ENCODE measurements at places on chromosomes 7 and 10.

- DNase-seq = no peak
Observed at GRCh38 chr10:38032886-38033285, 22.4 kb downstream of the ZNF33A start.

DNA sequence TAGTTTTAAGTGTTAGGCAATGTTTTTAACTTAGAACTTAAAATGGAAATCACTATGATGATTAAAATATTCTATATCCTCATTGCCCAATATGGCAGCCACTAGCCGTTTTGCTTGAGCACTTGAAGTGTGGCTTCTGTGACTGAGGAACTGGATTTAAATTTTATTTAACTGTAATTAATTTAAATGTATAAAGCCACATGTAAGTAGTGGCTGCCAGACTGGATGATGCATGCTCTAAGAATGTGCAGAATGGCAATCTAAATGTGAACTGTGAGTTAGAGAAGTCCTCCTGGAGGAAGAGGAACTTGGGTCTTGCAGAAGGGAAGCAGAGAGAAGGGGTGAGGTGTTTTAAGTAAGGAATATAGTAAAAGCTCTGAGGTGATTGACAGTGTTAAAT, 451.4 kb downstream of the SUGCT start:
- DNase-seq = no peak

- no peak for DNase-seq
Observed at GRCh38 chr7:152881893-152882292, 122.3 kb downstream of the ACTR3B start.

DNA sequence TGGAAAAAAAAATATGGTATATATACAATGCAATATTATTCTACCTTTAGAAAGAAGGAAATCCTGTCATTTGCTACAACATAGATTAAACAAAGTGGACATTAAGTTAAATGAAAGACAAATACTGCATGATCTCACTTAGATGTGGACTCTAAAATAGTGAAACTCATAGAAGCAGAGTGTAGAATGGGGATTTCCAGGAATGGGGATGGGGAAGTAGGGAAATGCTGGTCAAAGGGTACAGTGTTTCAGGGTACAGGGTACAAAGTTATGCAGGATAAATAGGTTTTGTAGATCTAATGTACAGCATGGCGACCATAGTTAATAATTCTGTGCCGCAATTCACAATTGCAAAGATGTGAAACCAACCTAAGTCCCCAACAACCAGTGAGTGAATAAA, 385.5 kb downstream of the SFMBT2 start:
- DNase-seq = no peak

DNA sequence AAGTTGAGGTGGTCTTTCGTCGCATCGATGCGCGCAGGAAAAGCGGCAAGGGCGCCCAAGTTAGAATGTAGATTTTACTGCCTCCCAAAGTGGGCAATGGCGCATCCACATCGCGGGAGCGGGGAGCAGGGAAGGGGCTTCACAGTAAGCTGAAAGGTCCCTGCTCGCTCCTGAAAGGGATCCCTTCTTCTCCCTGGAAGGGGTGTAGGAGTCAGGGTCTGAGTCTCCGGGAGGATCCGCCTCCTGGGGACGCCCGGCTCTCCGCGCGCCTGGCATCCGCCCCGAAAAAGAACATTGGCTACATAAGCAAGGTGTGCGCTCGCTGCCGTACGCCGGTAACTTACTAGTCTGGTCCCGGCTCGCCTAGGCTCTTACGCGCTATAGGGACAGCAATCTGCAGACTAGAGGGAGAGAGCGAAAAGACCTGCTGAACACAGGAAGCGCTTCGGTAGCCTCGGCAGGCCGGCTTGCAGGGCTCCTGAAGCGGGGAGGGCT, 804 bp downstream of the UNC5B start:
- peak; percentile 60 for DNase-seq

GRCh38 chr10:96279191-96279641, 7.8 kb upstream of the BLNK start:
- DNase-seq = no peak

- no peak for DNase-seq
Observed at GRCh38 chr10:86079088-86079487, 287.5 kb downstream of the GRID1 start.

DNA sequence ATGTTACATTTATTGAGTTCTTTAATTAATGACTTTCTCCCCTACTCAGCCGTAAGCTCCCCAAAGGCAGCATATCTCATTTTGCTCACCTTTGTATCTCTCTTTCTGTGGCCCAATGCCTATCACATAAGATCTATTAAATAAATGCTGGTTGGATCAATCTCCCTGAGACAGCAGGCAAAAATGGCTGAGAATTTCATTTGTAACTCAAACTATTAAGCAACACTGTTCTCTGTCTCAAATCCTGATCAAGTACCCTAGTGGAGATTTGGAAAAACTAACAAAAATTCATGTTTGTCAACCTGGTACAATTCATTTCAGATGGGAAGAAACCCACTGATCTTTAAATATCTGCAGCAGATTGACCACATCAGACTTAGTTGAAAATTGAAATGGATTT, 127.4 kb downstream of the ZFAND4 start:
- no peak for DNase-seq

DNA sequence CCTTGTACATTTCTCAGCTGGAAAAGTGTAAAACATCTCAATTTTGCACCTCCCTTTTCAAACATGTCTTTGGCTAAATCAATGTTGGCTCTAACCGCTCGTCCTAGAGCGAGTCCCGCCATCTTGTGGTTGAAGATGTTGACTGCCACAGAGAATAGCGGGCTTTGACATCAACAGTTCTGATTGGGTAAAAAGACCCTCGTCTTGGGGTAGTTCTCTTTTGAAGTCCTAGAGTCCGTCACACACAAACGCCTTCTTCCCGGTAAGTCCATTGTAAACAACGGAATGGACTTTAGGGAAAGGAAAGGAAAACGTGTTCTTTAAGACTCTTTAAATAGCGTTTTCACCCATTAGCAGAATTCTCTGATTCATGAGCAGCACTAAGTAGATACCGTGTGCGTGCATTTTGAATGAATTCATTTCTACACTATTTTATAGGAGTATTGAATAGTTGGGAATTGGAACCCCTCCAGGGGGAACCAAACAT, 452 bp upstream of the RPP30 start:
- DNase-seq = peak; percentile 60

DNA sequence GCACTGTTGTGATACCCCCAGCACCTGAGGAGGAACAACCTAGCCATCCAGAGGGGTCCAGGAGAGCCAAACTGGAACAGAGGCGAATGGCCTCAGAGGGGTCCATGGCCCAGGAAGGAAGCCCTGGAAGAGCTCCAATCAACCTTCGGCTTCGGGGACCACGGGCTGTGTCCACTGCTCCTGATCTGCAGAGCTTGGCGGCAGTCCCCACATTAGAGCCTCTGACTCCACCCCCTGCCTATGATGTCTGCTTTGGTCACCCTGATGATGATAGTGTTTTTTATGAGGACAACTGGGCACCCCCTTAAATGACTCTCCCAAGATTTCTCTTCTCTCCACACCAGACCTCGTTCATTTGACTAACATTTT, 1.6 kb upstream of the CASP2 start:
- no peak for DNase-seq

GRCh38 chr10:86306628-86307278, 59.8 kb downstream of the GRID1 start:
- DNase-seq = no peak

DNA sequence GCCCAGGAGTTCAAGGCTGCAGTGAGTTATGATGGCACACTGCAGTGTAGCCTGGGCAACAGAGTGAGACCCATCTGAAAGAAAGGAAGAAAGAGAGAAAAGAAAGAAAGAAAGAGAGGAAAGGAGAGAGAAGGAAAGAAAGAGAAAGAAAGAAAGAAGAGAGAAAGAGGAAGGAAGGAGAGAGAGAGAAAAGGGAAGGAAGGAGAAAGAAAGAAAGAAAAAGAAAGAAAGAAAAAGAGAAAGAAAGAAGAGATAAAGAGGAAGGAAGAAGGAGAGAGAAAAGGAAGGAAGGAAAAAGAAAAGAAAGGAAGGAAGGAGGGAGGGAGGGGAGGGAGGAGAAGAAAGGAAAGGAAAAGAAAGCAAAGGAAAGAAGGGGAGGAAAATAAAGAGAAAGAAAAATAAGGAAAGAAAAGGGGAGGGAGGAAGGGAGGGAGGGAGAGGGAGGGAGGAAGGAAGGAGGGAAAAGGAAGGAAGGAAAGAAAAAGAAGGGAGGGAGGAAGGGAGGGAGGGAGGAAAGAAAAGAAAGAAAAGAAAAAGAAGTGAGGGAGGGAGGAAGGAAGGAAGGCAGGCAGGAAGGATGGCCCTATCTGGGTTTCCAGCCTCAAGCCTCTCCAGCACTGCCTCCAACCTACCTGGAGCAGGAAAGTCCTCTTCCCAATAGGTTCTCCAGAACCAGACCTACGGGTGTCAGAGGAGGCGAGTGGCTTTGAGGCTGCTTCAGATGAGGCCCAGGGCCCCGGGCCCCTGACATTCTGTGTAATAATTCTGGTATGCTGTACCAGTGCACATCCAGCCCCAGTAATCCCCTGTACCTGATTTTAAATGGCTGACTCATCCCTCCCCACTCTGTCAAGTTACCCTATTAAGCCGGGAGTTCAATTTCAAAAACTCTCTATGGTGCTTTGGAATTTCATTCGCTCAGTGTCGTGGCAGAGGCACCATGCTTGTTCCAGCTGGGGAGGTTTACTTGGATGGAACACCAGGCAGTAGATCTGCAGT, 6.8 kb upstream of the PARD3 start:
- DNase-seq = no peak

GRCh38 chr10:132365102-132365501, 31.9 kb upstream of the PWWP2B start:
- DNase-seq = no peak

- no peak for DNase-seq
Observed at GRCh38 chr7:156577645-156578577, 62.7 kb upstream of the RNF32 start.

DNA sequence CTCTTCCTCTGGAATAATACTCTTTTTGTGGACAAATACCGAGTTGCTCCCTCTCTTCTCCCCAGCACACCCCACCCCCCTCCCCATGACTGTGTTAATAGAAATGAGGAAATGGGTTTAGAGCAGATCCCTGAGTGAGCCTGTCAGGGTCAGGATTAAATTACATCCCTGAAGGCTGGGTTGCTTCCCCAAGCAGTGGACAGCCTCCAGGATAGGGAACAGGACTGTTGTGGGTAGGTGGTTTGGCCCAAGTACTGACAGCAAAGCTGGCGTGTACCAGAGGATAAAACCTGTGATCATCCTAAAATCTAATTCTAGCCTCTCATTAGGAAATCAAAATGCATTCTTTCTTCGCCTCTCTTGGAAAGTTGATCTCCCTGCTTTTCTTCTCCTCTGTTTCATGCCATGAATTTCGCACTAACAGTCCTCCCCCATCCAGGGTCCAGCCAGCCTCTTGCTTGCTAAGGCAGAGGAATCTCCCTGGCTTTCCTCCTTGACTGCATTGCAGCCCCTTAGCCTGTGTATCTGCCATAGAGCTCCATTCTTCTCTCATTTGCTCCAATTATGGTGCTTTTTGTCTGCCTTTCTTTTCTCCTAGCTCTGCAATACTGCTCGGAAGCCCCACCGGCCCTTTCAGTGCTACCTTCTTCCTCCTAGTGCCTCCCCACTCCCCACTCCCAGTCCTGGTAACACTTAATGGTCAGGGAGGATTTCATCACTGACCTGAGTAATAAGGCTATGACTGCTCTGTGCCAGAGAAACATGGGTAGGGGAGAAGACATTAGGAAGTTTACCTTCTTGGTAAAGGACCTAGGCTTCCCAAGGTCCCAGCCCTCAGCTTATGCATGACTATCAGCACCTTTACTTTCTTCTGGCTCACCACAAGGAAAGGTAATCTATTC, 8.4 kb downstream of the LRRC4 start:
- DNase-seq = no peak

DNA sequence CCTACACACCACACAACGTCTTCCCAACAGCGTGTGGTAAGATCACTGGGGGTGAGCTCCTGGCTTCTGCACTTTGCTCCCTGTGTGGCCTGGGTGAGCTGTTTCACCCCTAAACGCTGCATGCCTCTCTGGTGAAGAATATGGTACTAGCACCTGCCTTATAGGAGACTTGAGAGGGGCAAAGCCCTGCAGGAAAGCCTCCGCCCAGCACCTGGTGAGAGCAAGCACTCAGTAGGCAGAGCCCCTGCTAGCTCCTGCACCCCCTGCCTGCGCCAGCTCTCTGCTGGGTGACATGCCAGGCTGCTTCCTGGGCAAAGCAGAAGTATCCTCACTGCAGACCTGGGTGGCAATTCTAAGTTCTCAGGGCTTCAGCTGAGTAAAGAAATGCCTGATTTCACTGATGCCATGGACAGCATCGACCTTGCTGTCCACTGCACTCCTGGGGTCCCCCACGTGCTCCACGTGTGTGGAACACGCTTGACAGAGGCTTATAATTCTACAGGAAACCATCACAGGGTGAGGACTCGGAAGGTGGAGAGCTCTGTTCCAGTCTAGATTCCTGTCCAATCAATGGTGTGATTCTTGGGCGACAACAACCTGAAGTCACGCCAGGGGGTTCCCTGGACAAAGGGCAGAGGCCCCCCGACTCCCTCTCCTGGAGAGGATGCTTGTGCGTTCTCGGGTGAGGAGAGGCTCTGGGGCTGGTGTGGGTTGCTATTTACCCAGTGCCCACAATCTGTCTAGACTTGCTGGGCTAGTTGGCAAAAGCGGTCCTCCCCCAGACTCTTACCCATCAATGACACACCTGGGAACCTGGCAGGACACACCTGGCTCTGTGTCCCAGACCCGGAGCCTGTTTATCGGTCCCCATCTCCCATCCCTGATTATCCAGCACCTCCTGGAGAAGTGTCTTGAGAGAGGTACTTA, 5.0 kb upstream of the CALML5 start:
- no peak for DNase-seq

DNA sequence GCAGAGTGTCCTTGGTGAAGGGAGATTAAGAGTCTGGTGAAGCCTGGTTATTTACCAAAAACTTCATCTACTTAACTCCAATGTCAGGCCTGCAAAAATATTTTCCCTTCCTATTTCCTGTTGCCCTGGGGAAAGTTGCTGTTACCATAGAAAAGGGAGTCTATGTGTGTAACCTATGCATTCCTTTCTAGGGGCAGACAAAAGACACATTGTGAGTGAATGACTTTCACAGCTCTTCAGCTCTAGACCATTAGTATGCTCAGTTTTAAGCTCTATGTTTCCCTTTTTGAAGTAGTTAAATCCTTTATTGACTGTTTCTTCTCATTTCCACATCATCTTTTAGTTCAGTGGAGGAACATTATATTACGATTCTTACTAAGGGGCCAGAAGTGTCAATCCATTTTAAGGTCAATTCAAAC, 45.6 kb upstream of the SGCE start:
- DNase-seq = no peak

- DNase-seq = no peak
Observed at GRCh38 chr10:49299816-49300139, 808 bp downstream of the C10orf71 start.

DNA sequence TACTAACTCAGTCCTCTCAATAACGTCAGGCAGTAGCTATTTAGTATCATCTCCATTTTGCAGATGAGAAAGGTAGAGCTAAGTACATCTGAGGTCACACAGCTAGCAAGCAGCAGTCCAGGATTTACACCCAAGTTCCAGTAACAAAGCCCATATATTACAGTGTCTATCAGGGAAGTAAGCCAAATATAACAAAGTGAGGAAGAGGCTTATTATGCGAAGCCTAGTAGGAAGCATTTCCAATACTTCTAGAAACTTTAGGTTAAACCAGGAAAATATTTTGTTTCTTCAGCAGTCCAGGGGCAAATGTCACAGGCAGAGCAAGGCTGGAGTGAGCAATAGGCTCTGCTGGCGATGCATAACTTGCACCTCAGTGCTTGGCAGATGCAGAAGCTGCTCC, 53.9 kb downstream of the NOC3L start:
- DNase-seq = no peak

Data from NCI-H1436 (cell line).